ENCODE measurements at places on chromosomes 11 and 22. TPM values are rescaled to one million over a fixed set of nuclear protein-coding genes. Genes with fewer than 3 reads are reported as not detected.

Gene OR52N4
- total RNA-seq: 0.20 TPM

Gene OR11H1
- not detected for total RNA-seq

Gene RPL27A
- total RNA-seq: 698 TPM

Gene CRYBB2
- not detected for total RNA-seq

Gene IGLL1
- not detected for total RNA-seq

Gene LAMTOR1
- total RNA-seq: 86.0 TPM

GRCh38 chr11:69436041-69436982, 45.2 kb upstream of the LINC01488 start:
- H3K27me3 ChIP-seq: no peaks in the 10 kb centered on the region
- H3K36me3 ChIP-seq: no peaks in the 10 kb centered on the region
- H3K4me1 ChIP-seq: no peaks in the 10 kb centered on the region
- no peak for DNase-seq

GRCh38 chr11:107547961-107548360, 17.6 kb downstream of the ALKBH8 start:
- H3K27ac ChIP-seq: no peak overlapping the region
- H3K27me3 ChIP-seq: no peaks in the 10 kb centered on the region
- no peaks in the 10 kb centered on the region for H3K4me1 ChIP-seq
- no peak overlapping the region for H3K4me3 ChIP-seq

- peaks cover 42% of the 10 kb centered on the region for H3K36me3 ChIP-seq
- H3K4me1 ChIP-seq: peaks cover 54% of the 10 kb centered on the region
- no peak for DNase-seq
- no peaks in the 10 kb centered on the region for H3K27me3 ChIP-seq
These were observed 3.0 kb downstream of the PNPLA2 start for GRCh38 chr11:821512-822371.

DNA sequence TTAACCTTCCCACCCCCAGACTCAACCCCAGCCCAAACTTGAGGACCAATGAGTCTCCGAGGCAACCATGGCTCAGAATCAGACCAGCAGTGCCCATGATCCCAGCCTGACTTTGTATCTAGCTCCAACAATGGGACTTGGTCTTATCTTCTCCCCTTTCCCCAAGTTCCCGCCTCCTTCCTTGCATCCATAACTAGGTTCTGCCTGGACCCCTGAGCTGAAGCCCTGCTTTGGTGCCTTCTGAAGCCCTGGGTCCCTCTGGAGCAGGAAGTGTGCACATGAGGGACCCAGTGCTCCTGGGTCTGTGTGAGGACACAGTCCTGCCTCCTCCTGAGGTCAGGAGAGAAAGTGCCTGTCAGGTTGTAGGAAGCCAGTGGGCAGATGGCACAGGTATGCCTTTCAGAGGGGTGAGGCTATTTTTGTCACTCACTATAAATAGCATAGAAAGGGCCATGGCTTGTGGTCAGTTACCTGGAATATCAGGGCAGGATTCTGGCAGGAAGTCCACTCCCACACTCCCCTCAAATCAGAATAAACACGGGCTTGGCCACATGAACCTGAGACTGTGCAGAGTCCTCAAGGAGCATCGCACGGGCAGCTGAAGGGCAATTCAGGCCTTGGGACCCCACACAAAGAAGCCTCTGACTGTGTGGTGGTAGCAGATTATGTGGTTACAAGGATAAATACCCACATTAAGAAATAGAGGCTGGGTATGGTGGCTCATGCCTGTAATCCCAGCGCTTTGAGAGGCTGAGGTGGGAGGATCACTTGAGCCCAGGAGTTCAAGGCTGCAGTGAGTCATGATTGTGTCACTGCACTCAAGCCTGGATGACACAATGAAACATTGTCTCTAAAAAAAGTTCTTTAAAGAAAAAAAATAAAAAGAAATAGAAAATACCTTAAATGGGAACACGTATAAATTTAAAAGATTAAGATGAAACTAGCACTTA, 27.4 kb downstream of the RCN1 start:
- H3K27ac ChIP-seq: no peak overlapping the region
- no peaks in the 10 kb centered on the region for H3K4me1 ChIP-seq
- no peak overlapping the region for H3K4me3 ChIP-seq
- DNase-seq: no peak
- H3K27me3 ChIP-seq: no peaks in the 10 kb centered on the region

- DNase-seq: no peak
- peaks cover 18% of the 10 kb centered on the region for H3K4me1 ChIP-seq
- H3K4me3 ChIP-seq: no peak overlapping the region
- no peaks in the 10 kb centered on the region for H3K27me3 ChIP-seq
- H3K27ac ChIP-seq: no peak overlapping the region
These were observed 59.9 kb downstream of the CYB5R2 start for GRCh38 chr11:7613394-7613720.

GRCh38 chr11:59429924-59430516, 3.8 kb upstream of the OR5A2 start:
- DNase-seq: no peak
- H3K27ac ChIP-seq: no peak overlapping the region
- no peaks in the 10 kb centered on the region for H3K36me3 ChIP-seq
- H3K4me1 ChIP-seq: no peaks in the 10 kb centered on the region
- H3K27me3 ChIP-seq: no peaks in the 10 kb centered on the region

GRCh38 chr22:18075720-18076497, 1.9 kb upstream of the PEX26 start:
- peak; percentile 64 for DNase-seq
- H3K4me3 ChIP-seq: no peak overlapping the region
- H3K4me1 ChIP-seq: peaks cover 28% of the 10 kb centered on the region
- H3K36me3 ChIP-seq: peaks cover 4% of the 10 kb centered on the region

- H3K36me3 ChIP-seq: no peaks in the 10 kb centered on the region
- peak; percentile 48 for DNase-seq
- peaks cover 9% of the 10 kb centered on the region for H3K4me1 ChIP-seq
- H3K4me3 ChIP-seq: no peak overlapping the region
These were observed 41.4 kb upstream of the PCF11 start for GRCh38 chr11:83115551-83115950.

DNA sequence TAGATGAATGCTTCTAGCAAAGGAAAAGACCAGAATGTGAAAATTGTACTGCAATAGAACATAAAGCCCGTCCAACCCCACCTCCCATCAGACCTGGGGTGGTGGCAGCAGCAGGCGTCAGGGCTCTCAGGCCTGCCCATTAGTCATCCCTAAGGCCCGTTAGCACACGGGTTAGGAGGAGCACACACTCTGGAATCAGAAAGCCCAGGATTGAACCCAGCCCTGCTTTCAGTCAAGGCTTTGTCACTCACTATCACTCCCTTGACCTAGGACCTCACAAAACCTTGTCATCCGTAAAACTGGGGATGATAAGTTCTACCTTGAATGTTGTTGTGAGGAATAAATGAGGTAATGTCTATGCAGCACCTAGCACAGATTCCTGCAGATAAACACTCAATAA, 26.9 kb downstream of the MICAL3 start:
- no peaks in the 10 kb centered on the region for H3K27me3 ChIP-seq
- no peak overlapping the region for H3K4me3 ChIP-seq
- DNase-seq: no peak
- no peak overlapping the region for H3K27ac ChIP-seq
- no peaks in the 10 kb centered on the region for H3K36me3 ChIP-seq

DNA sequence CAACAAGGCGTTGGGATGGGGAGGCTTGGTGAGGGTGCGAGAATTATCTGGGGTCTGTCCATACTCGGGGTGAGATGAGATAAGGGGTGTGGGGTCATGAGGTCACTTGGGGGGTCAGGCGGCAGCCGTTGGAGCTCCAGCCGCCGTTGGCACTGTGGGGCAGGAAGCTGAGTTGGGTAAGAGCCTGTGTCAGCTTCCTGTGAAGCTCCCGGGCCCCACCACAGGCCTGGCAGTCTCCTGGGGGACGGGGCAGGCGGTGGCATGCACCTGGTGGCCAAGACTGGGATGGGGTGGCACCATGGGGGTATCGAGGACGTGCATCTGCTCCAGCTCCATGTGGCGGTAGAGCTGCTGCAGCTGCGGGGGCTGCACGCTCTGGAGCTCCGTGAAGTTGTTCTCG, 7.1 kb upstream of the MYBPC3 start:
- peaks cover 5% of the 10 kb centered on the region for H3K4me1 ChIP-seq
- H3K36me3 ChIP-seq: no peaks in the 10 kb centered on the region
- H3K4me3 ChIP-seq: no peak overlapping the region

GRCh38 chr22:48044487-48045060, 1282.1 kb downstream of the TBC1D22A start:
- no peak overlapping the region for H3K27ac ChIP-seq
- H3K27me3 ChIP-seq: no peaks in the 10 kb centered on the region
- no peaks in the 10 kb centered on the region for H3K36me3 ChIP-seq
- H3K4me1 ChIP-seq: no peaks in the 10 kb centered on the region
- H3K4me3 ChIP-seq: no peak overlapping the region

GRCh38 chr22:44569561-44569991, 71.5 kb upstream of the RTL6 start:
- no peaks in the 10 kb centered on the region for H3K27me3 ChIP-seq
- no peak overlapping the region for H3K27ac ChIP-seq
- no peak overlapping the region for H3K4me3 ChIP-seq
- H3K4me1 ChIP-seq: no peaks in the 10 kb centered on the region

GRCh38 chr11:134063124-134063495, 5.8 kb upstream of the JAM3 start:
- H3K36me3 ChIP-seq: no peaks in the 10 kb centered on the region
- no peak overlapping the region for H3K4me3 ChIP-seq
- DNase-seq: no peak
- H3K27ac ChIP-seq: peak overlapping the region; percentile 65
- peaks cover 13% of the 10 kb centered on the region for H3K4me1 ChIP-seq

DNA sequence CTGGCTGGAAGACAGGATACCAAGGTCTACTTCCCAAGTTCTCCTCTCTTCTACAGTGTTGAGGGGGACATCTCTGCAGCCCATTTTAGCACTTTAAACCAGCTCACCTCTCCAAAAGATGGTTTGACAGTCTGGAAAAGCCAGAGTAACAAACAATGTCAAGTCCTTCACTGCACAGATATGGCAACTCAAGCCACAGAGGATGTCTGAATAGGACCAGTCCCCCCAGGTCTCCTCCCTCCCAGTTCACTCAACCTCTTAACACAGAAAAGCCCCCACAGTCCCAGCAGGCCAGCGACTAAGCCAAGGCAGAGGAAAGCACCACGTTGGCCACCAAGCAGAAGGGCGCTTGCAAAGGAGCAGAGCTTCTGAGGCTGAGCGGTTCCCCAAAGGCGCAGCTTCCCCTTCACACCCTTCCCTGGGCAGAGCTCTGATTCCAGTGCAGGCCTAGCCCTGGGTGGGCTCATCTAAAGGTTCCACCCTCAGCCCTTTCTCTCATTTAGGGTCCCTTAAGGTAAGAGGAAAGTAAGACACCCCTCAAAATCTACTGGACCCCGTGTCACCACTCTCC, 62.7 kb downstream of the PAK1 start:
- no peaks in the 10 kb centered on the region for H3K36me3 ChIP-seq
- H3K4me1 ChIP-seq: peaks cover 27% of the 10 kb centered on the region
- H3K4me3 ChIP-seq: peak overlapping the region; percentile 54
- H3K27me3 ChIP-seq: no peaks in the 10 kb centered on the region
- DNase-seq: peak; percentile 62

- H3K36me3 ChIP-seq: no peaks in the 10 kb centered on the region
- no peak overlapping the region for H3K4me3 ChIP-seq
- no peaks in the 10 kb centered on the region for H3K27me3 ChIP-seq
- H3K4me1 ChIP-seq: peaks cover 21% of the 10 kb centered on the region
- no peak for DNase-seq
These were observed 3.0 kb downstream of the ME3 start for GRCh38 chr11:86669424-86669823.

- H3K27ac ChIP-seq: no peak overlapping the region
- no peak overlapping the region for H3K4me3 ChIP-seq
- H3K4me1 ChIP-seq: no peaks in the 10 kb centered on the region
- no peak for DNase-seq
- no peaks in the 10 kb centered on the region for H3K27me3 ChIP-seq
These were observed 953.6 kb downstream of the TBC1D22A start for GRCh38 chr22:47715866-47716578.

DNA sequence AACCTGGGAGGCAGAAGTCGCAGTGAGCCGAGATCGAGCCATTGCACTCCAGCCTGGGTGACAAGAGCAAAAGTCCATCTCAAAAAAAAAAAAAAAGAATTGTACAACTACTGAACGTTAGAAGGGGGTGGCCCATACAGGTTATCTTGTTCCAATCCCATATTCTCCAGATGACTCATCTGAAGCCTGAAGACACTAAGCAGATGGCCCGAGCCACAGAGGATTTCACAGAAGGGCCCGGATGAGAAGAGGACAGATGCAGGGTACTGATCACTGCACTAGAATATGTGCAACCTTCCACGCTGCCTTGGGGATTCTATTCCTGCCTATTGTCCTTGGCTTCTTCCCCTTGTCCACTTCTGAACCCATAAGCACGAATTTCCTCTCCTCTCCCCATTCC, 70.9 kb upstream of the UBASH3B start:
- H3K27ac ChIP-seq: no peak overlapping the region
- no peak for DNase-seq
- no peak overlapping the region for H3K4me3 ChIP-seq
- H3K27me3 ChIP-seq: no peaks in the 10 kb centered on the region
- H3K4me1 ChIP-seq: peaks cover 4% of the 10 kb centered on the region

- no peaks in the 10 kb centered on the region for H3K36me3 ChIP-seq
- no peak overlapping the region for H3K4me3 ChIP-seq
- H3K27me3 ChIP-seq: no peaks in the 10 kb centered on the region
- H3K4me1 ChIP-seq: no peaks in the 10 kb centered on the region
- H3K27ac ChIP-seq: no peak overlapping the region
These were observed 38.7 kb upstream of the ATXN10 start for GRCh38 chr22:45632791-45633515.

GRCh38 chr11:77207019-77207485, 79.0 kb downstream of the MYO7A start:
- H3K36me3 ChIP-seq: no peaks in the 10 kb centered on the region
- H3K4me3 ChIP-seq: no peak overlapping the region
- H3K27me3 ChIP-seq: no peaks in the 10 kb centered on the region
- H3K4me1 ChIP-seq: no peaks in the 10 kb centered on the region
- peak; percentile 27 for DNase-seq

- no peaks in the 10 kb centered on the region for H3K36me3 ChIP-seq
- no peak overlapping the region for H3K4me3 ChIP-seq
- H3K27ac ChIP-seq: no peak overlapping the region
- H3K4me1 ChIP-seq: no peaks in the 10 kb centered on the region
These were observed 377.4 kb downstream of the DYNC2H1 start for GRCh38 chr11:103486604-103487003.

GRCh38 chr22:28711820-28712777, 29.5 kb downstream of the CHEK2 start:
- peak overlapping the region; percentile 54 for H3K27ac ChIP-seq
- no peak for DNase-seq
- peak overlapping the region; percentile 8 for H3K4me3 ChIP-seq

- no peaks in the 10 kb centered on the region for H3K36me3 ChIP-seq
- H3K27me3 ChIP-seq: no peaks in the 10 kb centered on the region
- no peak overlapping the region for H3K27ac ChIP-seq
- H3K4me1 ChIP-seq: no peaks in the 10 kb centered on the region
These were observed 679.3 kb upstream of the CCDC179 start for GRCh38 chr11:23539556-23539955.
